Activated effector memory CD4-positive, alpha-beta T cell treated with anti-CD3 and anti-CD28 coated beads, Interleukin-2, amount 50 U/mL, for 16 hours (primary cell): ENCODE measurements at places on chromosomes 6 and 20.

DNA sequence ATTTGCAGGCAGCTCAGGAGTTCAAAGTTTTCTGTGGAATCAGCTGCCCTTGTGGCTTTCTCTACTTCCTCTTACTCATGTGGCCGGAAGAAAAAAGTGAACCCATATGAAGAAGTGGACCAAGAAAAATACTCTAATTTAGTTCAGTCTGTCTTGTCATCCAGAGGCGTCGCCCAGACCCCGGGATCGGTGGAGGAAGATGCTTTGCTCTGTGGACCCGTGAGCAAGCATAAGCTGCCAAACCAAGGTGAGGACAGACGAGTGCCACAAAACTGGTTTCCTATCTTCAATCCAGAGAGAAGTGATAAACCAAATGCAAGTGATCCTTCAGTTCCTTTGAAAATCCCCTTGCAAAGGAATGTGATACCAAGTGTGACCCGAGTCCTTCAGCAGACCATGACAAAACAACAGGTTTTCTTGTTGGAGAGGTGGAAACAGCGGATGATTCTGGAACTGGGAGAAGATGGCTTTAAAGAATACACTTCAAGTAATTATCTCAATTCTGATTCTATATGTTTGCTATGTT lies 1.1 kb downstream of the MGME1 start:
- peak; percentile 73 for DNase-seq

- DNase-seq, result peak; percentile 90
These were observed 562 bp downstream of the TFEB start for GRCh38 chr6:41734666-41735426.

DNA sequence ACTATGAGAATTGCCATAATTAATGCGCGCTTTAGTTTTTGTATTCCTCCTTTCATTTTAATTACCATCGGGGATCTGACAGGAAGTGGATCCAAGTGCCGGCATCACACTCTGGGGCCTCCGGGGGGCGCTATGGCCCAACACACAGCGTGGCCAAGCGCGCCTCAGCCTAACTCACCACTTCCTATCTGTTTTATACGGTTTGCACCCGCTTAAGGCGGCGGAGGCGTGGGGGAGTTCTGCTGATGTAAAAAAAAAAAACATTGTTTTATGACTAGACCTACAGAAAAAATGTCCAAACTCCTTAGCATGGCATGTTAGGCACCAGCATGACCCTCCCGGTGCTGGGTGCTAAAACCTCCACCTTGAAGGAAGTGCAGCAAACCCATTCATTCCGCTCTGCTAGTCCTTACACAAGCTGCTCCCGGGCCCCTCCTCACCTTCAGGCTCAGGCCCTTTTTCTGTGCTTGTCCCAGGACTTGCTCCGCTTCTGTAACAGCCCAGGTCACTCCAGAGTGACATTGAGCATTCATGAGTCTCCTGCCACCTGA lies 4.5 kb upstream of the EBF4 start:
- DNase-seq, result peak; percentile 87

DNA sequence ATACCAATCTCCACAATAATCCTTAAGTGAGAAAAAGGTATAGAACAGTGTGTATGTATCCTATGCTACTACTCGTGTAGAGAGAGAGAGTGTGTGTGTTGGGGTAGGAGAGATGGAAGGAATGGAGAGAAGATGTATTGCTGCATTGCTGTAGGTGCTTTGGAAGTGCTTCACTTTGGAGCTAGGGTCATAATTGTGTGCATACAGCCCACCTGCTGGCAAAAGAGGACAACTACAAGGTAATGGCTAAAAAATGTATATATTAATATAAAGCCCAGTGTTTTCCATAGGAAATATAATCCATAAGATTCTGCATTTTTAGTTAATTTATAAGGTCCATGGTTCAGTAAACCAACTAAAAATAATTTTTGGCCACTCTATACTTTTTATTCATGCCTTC lies 36.1 kb downstream of the SERAC1 start:
- DNase-seq, result no peak

- DNase-seq, result no peak
These were observed 143.4 kb upstream of the PHACTR1 start for GRCh38 chr6:12572896-12573827.

GRCh38 chr20:50415516-50416268 lies 94.5 kb upstream of the PTPN1 start:
- no peak for DNase-seq

GRCh38 chr6:112408522-112408921 lies 61.4 kb downstream of the RFPL4B start:
- DNase-seq, result no peak

DNA sequence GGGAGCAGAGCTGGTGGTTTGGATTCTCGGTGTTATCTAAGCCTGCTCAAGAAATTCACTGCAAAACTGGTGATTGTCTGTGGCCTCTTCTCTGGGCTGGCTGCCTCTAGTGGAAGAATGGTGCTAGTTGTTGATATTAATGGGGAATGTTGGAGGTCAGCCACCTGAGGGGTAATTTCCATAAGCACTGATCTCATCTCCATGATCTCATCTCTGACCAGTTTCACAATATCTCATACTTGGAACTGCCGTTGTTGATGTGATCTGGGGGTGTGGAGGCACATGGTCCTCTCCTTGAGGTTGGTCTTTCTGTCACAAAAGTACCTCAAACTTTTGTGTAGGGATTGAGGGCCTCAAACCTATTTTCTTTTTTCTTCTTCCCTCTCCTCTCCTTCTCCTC lies 102.6 kb downstream of the CD109 start:
- no peak for DNase-seq

DNA sequence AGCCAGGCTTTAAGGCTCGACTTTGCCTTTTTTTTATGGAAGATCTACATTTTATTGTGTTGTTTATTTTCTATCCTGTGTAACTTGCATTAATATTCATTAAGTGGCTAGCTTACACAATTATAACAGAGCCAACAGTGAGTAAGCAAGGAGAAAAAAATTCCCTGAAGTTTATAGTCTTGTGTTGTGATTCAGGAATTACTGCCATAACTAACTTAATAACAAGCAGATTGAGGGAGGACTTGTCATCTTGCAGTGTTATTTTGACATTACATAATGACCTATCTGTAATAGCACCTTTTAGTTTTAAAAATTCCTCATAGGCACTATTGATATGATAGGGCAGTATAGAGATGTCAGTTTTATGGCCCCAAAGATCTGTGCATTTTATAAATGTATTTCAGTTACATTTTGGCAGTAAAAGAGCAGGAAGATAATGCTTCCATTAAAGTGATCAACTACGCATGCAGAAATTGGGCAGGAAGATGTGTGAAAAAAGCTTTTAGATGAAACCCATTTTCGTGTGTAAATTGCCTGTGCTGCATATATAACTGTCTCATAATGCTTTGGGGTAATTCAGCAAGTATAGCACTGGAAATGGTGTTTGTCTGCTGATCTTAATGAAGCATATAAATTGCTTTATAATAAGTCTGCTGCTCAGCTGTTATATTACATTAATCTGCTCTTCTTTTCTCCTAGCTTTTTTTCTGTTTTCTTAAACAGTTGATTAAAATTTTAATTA lies 123.0 kb downstream of the SMAP1 start:
- DNase-seq, result no peak

DNA sequence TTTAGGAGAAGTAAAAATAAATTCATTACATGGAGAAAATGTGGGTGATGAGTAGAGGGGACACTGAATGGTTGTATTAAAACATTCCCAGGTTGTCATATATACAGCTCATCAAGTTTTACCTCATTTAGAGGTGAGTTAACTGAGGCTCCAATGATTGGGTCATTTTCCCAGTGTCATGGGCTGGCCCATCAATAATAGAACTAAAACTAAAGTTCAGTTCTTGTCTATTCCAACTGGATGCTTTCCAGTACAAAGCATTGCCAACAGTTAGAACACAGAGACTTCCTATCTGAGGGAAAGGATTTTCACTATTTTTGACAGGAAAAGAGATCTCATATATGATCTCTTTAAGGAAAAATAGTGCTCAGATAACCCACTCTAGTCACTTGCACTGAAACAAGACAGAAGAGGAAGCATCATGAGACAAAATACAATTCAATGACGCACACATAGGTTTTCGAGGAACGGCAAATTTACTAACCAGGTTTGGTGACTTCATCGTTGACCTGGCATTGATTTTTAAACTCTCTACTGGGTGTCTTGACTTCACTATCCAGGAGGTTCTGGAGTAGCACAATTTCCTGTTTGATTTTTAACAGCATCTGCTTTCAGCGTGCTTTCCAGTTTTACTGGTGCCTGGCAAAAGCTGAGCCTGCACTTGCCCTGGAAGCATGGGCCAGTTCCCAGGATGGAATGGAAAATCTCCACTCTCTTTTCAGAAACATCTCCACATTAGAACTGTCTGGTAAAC lies 195.5 kb upstream of the FBXL4 start:
- no peak for DNase-seq

DNA sequence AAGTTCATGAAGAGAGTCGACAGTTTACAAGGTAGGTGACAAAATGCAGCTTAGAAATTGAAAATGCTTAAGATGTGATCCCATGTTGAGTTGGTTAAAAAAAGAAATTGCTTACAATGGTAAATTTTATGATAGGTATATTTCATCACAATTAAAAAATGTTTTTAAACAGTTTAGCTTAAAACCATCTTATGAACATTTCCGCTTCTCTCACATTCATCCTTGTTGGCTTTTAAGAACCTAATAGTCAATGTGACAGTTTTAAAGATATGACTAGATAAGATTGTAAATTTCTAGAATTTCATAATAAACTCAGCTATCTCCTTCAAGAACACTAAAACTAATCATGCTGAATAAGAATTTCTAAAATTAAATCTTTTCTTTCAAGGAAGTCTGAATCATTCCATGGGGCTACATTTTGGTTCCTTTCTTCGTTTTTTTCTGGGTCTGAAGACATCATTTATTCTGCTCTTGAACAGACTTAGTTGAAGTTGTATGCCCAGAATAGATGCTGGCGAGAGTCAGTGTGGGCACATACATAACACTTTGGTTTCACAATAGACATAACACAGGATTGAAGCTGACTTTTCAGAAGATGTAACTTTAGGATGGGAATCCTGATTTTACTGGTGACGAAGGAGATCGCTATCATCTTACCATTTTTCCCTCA lies 35.9 kb upstream of the LTV1 start:
- DNase-seq, result no peak
